ENCODE measurements at places on chromosomes 6 and 20.

DNA sequence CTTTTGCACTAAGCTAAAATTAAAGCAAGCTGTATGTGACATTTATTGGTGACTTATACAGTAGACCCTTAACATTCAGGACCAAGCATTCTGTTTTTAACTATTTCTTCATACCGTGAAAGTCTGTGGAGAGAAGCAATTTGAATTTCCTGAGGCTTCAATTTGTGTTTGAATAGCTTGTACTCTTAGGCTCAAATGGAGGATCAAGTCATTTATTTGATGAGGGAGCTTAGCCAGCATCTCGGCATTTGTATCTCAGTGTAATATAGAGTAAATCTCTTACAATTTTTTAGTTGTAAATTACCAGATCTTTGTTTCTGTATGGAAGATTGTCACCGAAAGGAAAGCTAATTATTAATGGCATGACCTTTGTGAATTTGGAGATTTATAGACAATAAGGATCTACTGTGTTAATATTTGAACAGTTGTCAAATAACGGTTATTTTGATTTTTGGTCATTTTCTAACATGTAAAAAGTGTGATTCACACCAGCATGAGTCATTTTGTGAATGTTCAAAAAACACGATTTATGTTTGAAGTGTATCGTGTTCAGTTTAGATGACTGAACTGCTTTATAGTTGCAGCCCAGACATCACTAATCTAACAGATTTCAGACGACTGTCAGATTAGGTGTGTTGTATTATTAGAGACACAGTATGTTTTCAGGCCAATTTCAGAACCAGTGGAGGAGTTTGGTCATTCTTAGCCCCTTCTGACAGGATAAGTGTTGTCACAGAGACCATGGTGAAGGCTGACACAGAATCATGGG is 332.9 kb downstream of the CDKAL1 start:
- DNase-seq: peak; percentile 72

DNA sequence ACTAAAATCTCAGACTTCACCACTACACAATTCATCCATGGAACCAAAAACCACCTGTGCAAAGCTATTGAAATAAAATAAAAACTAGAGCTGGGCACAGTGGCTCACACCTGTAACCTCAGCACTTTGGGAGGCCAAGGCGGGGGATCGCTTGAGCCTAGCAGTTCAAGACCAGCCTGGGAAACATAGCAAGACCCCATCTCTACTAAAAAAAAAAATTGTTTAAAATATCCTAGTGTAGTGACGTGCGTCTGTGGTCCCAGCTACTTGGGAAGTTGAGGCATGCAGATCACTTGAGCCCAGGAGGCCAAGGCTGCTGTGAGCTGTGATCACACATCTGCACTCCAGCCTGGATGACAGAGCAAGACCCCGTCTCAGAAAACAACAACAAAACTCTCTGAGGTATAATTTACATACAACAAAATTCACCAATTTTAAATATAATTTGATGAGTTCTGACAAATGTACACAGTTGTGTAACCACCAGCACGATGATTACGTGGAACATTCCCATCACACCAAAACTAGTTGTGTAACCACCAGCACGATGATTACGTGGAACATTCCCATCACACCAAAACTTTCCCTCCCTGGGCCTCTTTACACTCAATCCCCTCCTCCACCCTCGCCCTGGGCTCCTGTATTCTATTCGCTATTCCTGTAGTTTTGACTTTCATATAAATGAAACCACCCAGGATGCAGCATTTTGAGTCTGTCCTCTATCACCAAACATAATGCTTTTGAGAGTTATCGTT is 107.5 kb downstream of the TAF4 start:
- no peak for DNase-seq

DNA sequence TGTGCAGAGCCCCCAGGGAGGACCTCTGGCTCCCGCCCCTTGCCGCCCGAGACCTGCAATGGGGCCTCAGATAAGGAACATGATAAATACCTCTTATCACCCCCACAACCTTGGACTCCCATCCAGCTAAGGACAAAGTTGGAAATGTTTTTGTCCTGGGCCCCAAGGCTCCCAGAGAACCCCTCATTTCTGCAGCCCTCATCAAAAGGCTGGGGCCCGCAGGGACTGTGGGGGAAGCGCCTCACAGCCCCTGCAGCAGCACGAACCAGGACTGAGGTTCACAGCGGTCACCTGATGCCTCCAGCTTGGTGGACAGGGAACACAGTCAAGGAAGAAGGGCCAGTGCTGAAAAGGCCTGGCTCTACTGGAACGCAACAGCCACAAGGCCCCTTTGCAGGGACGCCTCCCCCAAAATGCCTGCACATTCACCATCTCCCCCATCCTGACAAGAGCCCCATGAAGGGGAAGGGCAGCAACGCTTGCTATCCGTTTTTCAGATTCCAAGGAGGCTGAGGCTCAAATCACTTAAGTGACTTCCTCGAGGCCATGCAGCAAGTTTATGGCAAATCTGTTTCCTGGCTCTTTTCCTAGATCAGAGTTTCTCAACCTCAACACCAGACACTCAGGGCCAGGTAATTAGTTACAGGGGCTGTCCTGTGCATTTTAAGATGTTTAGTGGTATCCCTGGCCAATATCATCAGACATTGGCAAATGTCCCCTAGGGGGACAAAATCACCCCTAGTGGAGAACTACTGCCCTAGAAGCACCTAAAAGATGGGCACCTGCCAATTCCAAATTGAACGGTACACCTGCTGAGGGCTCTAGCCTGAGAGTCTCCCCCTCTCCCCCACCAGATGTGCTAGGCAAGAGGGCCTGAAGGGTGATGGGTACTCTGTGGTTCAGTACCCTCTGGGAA is 10.6 kb downstream of the TFEB start:
- no peak for DNase-seq

DNA sequence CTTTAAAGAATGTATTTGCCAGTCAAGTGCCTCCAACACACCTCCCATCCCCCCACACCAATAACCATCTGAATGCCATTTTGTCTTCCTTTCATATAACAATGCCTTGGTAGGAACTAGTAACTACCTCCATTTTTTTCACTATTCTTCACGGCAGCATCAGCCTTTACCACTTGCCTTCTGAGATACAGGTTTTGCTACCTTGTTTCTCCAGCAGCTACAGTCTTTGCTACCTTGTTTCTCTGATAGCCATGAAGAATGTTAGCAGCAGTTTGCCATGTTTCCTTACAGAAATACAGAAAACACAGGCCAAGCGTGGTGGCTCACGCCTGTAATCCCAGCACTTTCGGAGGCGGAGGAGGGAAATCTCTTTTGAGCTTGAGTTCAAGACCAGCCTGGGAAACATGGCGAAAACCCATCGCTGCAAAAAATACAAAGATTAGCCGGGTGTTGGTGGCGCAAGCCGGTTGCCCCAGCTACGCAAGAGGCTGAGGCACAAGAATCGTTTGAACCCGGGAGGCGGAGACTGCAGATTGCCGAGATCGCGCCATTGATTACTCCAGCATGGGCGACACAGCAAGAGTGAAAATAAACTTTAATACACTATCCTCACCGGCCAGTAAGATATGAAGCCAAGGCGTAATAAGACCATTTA is 100.9 kb downstream of the HFE start:
- DNase-seq: no peak

- no peak for DNase-seq
These were observed 19.2 kb upstream of the BPIFB1 start for GRCh38 chr20:33263784-33264183.

GRCh38 chr6:155791186-155791585 is 335.5 kb upstream of the NOX3 start:
- no peak for DNase-seq

DNA sequence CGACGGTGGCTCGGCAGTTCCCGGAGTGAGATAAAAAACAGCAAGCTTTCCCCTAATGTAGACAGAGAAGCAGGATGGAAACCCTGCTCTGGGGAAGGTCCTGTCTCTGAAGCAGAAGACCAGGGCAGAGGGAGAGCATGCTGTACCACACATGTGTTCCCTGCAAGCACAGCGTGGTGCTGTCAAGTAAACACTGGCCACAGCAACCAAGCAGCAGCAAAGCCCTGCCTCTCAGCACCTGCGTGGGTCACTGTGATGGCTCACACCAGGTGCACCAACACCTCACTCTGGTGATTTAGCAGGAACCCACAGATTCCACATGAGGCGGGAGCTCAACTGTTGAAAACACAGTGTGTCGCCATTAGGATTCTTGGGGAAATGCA is 65.2 kb upstream of the TXNDC5 start:
- peak; percentile 8 for DNase-seq

DNA sequence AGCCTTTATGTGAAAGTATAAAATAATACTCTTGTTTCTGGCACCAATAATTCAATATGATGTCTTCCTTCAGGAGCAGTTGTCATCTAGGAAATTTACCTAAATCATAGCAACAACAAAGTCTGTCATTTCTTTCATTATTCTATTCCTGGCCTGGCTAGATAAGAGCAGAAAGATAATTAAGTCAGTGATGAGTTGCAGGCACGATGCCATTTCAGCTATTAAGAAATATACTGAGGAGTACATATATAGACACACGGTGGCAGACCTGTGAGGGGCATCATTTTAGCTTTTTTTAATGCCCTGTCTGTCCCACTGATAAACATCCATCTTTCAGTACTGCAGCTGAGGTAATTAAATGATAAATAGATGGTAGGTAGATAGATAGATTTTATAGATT is 756.1 kb upstream of the EPHA7 start:
- DNase-seq: no peak

- DNase-seq: peak; percentile 67
These were observed 75.4 kb upstream of the ECI2 start for GRCh38 chr6:4210629-4211419.

GRCh38 chr6:106122306-106122918 is 36.3 kb downstream of the PRDM1 start:
- DNase-seq: no peak

- DNase-seq: peak; percentile 69
These were observed 27.4 kb upstream of the IGF2R start for GRCh38 chr6:159941286-159942113.

- DNase-seq: no peak
These were observed 466.3 kb upstream of the PLCB4 start for GRCh38 chr20:8602389-8603116.

DNA sequence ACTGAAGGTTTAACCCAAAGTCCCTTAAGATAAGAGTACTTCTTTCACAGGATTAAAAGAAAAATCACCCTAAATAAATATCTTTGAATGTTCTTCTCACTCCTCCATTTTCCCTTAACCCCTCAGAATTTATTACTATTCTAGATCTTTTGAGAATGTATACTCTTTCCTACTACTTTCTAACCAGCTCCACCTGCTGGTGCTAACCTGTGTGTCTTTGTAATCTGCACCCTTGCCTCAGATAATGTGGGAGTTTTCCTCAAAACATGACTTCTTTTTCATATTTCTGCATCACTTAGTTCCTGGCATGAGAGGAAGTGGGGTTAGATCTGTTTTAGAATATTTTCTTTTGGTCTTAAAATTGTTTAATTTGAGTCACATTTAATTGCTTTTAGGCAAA is 394.2 kb downstream of the BMP2 start:
- DNase-seq: no peak

DNA sequence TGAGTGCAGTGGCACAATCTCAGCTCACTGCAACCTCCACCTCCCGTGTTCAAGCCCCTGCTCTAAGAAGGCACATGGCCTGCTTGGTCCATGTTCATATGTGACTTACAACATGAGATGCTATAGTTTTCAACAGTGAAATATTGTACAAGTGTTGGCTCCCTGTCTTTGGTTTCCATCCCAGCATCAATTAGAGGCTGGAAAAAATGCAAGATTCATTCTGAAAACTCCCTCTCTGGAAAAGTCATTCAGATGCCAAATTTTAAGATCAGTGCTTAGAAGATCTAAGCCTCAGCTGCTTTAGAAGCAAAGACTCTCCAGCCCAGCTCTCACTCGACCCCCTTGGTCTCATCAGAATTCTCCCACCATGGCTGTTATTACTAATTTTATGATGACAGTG is 398.9 kb downstream of the KIF16B start:
- DNase-seq: no peak

DNA sequence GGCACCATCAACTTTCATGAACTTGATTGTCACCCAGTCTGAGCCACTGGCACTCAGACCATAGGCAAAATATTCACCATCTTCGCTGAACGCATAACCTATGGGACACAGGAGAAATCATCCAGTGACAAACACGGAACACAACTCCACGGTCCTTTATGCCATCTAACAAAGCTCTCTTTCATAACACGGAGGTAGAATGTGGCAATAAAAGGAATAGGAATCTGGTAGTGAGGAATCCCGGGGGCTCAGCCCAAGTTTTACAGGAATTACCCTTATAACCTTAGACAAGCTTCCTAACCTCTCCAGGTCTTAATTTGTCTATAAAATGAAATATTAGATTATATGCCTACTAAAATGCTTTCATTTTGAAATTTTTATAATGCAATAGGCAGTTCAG is 29.4 kb downstream of the PREP start:
- DNase-seq: no peak
